ENCODE measurements at places on chromosomes 3 and 15.
A peak's percentile ranks its signal among the peaks of the same experiment; 100 is the strongest.

- no peak for DNase-seq
Measured at GRCh38 chr15:26867200-26868007, 542 bp downstream of the GABRA5 start.

- no peak for DNase-seq
Measured at GRCh38 chr3:66140743-66141372, 79.9 kb upstream of the SLC25A26 start.

DNA sequence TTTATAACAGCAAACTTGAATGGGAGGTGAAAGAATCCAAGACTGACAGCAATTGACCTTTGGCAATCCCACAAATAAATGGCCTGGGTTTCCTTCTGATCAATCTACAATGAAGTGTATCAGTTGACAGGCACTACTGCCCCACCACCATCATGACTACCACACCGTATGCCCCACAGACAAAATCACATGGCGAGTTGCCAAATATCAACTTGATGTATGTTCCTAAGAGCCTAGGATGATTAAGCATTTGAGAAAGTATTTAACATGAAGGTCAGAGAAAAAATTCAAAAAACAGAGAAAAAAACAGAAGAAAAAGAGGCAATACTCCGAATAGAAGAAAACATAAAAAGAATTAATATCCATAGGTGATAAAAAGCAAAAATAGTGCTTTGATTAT lies 215.9 kb upstream of the STAC start:
- no peak for DNase-seq

DNA sequence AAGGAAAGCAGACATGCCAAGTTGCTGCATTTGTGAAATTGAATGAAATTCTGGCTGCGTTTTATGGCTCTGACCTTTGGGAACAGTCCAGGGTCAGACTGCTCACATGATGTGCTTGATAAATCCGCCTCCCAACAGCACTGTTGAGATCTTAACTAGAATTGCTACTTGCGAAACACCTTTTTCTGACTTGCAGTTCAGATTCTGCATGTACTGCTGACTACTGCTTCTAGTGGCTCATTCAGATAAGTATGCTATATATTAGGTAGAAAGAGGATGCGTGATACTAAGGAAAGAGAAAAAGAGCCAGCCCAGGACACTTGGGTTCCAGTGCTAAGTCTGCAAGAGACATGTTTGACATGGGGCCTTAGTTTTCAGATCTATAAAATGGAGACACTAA lies 129.4 kb downstream of the LPP start:
- no peak for DNase-seq

DNA sequence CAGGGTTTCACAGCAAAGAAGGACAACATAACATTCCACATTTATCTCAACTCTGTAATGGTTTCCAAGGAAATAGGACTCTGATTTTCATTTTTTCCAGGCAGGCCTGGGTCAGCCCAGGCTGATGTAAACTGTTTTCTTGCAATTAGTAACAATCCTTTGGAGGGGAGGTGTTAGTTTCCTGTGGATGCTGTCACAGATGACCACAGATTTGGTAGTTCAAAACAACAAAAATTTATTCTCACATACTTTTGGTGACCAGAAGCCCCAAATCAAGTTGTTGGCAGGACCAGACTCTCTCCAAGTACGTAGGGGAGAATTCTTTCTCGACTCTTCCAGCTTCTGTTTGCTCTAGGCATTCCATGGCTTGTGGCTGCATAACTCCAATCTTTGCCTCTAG lies 88.0 kb downstream of the EDEM1 start:
- DNase-seq: no peak

DNA sequence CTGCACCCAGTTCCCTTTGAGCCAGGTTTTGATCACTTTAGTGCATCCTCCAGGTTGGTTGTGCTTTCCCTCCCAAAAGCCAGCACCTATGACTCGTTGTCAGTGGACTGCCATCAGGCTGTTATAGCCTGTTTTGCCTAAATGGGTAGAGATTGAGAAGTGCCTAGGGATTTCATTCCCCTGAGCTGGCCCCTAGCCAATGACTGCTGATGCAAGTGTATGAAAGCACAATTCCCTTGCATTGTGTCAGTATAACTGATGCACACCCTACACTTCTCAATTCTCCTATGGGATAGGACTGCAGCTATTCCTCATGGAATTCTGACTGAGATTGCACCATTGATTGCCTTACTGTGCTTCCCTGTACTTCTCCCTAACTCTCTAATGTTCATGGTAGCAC lies 102.1 kb upstream of the ARPP21 start:
- no peak for DNase-seq

- DNase-seq: no peak
Measured at GRCh38 chr15:55915221-55915620, 78.2 kb downstream of the NEDD4 start.

- no peak for DNase-seq
Measured at GRCh38 chr3:149783576-149783975, 8.8 kb downstream of the ANKUB1 start.

DNA sequence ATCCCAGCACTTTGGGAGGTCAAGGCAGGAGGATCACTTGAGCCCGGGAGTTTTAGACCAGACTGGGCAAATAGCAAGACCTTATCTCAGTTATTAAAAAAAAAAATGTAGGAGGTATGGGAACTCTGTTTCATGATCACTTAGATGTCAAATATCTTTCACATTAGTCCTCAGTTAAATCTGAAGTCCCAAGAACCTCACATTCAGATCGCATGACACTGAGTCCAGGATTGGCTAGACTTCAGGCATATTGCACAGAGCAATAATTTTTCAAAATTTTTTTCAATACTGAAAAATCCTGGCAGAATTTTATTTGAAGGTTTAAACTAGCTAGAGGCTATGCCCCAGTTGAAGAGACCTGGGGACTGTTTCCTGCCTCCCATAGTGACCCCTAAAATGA lies 56.3 kb upstream of the ZNF148 start:
- no peak for DNase-seq

DNA sequence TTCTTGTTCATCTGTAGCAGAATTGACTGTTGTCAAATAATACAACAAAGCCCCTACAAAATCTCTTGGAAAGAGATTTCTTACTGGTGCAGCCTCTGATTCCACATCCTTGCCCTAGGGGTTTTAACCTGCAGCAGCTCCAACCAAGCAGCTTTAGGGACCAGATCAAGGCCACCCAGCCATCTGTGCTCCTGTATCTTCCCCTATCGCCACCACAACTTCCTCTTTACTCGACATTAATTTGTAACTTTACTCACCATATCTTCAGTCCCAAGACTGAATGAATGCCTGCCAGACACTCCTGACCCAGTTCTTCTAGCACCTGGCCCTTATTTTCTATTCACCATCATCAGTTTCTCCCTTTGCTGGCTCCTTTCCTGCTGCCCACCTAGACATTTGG lies 156.6 kb upstream of the IL12A start:
- no peak for DNase-seq

DNA sequence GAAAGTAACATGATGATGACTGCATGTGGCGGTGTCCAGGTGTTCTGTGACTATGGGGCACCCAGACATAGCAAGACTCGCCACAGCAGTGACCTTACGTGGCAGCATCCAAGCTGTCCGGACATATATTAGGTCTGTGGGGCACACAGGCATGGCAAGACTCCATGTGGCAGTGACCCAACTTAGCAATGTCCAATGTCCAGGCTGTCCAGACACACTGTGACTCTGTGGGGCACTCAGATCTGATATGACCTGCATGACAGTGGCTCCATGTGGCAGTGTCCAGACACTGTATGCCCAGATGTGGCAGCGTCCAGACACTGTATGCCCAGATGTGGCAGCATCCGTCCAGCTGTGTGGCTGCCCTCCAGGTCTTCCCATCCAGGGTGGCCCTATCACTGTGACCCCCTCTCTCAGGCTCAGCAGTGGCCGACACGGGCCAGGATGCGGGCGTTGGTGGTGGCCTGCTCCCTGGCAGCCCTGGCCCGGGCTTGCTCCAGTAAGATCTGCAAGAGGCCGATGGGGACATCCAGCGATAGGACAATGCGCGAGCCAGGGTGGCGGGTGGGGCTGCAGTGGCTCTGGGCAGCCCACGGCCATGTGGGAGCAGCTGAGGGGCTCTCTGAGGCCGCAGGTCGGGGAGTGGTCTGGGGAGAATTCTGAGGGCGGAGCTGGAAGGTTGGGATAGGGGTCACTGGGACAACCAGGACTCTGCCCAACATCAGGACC lies 1.1 kb downstream of the UCN2 start:
- DNase-seq: no peak

GRCh38 chr3:197597335-197597734 lies 41.6 kb upstream of the BDH1 start:
- DNase-seq: no peak

- DNase-seq: no peak
Measured at GRCh38 chr3:128556384-128556783, 63.4 kb upstream of the GATA2 start.

- no peak for DNase-seq
Measured at GRCh38 chr15:101724675-101725005, 367 bp upstream of the TARS3 start.

GRCh38 chr3:31096661-31097395 lies 202.4 kb upstream of the GADL1 start:
- no peak for DNase-seq

- no peak for DNase-seq
Measured at GRCh38 chr15:30956216-30957124, 35.0 kb downstream of the MTMR10 start.

DNA sequence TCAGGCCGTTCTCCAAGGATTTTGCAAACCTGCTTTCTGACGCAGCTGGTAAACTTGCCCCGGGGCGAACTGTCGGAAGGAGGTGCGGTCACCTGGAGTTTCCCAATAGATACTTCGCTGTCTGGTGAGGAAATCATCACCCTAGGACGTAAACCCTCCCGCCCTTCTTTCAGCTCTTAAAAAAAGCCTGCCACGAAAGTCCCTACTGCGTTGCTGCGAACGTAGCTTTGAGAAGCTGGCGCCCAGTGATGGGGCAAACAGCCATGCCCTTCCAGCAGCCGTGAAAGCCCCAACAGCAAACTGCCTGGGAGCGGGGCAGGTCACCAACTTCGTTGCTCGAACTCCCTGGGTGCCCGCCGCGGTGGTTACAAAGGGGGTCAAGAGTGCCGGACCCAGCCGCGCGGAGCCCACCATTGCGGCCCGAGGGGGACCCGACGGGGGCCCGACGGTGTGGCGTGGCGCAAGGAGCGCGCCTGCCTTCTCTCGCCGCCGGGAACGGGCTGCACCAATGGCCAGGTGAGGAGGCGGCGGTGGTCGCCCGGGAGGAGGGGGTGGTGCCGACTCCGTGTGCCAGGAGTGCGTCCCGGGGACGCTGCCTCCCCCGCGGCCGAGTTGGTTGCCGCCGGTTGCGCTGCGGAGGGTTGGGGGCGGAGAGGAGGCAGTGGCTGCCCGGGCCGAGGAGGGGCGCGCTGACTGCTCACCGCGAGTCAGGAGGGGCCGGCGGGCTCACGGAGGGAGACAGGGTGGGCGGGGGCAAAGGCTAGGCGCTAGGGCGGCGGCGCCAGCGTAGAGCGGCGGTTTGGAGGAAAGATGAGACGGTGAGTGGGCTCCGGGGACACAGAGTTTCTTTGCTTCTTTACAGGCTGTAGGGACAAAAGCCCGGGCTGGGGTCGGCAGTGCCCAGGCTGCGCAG lies at the start of gene PHLDB2:
Gene PHLDB2, plus strand, starts transcription at position 205 of the 913 bp plus-strand sequence. CDS start 24,813 bp downstream, outside the sequence.
- peak; percentile 34 for DNase-seq

DNA sequence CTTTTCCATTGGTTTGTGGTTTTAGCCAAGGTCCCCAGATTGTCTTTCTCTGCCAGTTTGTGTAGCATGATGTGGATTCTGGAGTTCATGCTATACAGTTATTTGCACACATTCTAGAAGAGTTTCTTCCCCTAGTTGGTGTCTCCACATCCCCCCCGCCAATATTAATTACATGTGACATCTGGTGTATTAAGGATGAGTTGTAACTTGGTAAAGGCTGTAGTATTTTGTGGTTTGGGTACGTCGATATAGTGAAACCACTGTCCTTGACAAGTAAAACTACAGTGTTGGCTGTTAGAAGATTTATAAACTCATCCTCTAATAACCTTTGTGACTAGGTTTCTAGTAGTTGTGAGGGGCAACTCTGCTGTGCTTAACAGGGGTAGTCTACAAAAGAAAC lies 23.7 kb upstream of the P4HTM start:
- DNase-seq: no peak

GRCh38 chr3:50550079-50550736 lies 17.3 kb downstream of the C3orf18 start:
- no peak for DNase-seq

- DNase-seq: no peak
Measured at GRCh38 chr3:5087209-5087608, 34.9 kb upstream of the ARL8B start.

DNA sequence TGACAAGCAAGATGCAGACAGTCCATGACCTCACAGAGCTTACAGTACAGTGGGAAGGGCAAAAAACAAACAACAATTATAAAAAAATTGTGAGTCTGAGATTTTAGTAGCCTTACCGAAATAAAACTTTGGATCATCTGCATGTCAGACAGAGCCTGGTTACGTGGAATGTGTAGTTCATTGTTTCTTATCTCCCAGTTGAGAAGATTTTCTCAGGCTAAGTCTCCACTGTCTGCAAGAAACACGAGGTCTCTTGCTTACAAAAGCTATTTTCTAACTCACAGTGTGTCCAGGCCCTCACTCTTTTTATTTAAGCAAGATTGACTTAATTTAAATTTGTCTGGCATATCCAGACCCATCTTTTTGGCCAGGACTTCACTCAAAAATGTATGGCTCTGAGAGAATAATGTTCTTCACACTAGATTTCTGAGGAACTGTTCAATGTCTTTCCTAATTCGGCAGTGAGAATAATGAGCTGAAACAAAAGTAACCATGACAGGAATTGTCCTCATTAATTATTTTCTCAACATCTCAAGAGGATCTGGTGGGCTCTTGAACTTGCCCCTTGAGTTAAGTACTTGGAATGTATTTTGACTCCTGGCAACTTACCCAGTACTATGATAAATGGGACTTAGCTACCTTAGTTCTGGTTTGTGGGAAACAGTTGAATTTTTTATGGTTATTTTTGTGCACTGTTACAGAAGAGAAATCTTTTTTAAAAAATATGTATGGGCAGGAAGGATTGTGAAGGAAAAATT lies 265.1 kb upstream of the COL8A1 start:
- no peak for DNase-seq

- DNase-seq: no peak
Measured at GRCh38 chr3:14827776-14828175, 9.0 kb downstream of the FGD5 start.

DNA sequence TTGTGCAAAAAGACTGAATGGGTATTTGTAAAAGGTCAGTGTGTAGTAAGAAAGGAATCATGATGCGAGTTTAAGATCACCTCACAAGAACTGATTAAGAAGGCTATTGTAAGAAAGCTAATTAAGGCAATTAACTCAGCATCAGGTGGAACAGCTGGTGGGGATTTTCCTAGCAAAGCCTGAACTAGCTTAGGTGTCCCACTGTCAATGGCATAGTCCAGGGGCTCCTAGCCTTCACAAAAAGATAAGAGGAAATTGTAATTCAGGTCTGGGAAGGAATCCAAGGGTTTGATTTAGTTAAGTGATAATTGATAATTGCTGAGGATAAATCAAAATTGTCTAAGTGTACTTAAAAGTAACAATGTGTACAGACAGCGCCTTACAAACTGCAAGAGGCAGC lies 901.6 kb downstream of the TUSC7 start:
- DNase-seq: no peak
